ENCODE measurements at places on chromosomes 16 and 17. TPM values are rescaled to one million over a fixed set of nuclear protein-coding genes. Genes with fewer than 3 reads are reported as not detected.

DNA sequence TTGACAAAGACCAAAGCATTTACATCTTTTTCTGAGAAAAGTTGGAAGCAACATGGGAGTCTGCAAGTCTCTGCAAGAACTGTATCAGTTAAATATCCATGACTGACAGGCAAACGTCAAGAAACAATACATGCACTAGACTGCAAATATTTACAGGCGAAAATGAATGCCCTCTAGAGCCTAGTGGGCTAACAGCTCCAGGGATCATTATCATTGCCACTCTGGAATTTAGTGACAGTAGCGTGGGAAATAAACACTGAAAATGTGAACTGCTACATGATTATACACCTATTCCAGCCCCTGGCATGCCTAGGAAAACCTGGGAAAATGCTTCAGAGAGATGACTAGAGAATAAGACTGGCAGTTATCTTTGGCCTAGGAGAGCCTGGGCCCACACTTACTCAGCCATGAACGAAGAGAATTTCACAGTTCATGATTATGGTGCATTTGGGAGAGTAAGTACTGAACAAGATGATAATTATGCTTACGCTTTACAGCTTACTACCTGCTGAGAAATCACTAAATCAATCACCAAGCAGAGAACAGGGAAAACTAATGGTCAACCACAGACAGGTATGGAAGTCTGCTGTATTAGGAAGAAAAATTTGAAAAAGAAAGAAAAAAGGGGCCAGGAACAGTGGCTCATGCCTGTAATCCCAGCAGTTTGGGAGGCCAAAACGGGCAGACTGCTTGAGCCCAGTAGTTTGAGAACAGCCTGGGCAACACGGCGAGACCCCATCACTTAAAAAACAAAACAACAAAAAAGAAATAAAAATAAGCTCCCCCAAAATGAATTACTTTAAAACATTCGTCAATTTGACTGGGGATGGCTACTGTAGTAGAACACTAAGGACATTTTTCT lies 66.6 kb upstream of the CLEC18B start:
- no peaks in the 10 kb centered on the region for H3K4me1 ChIP-seq
- no peak for DNase-seq
- H3K27ac ChIP-seq = no peak overlapping the region
- peaks cover 84% of the 10 kb centered on the region for H3K36me3 ChIP-seq
- H3K4me3 ChIP-seq = no peak overlapping the region

HSD11B2 gene
- total RNA-seq = not detected

- peaks cover 67% of the 10 kb centered on the region for H3K36me3 ChIP-seq
- peaks cover 99% of the 10 kb centered on the region for H3K4me1 ChIP-seq
- DNase-seq = no peak
- no peaks in the 10 kb centered on the region for H3K27me3 ChIP-seq
Measured at GRCh38 chr17:38885728-38886642, 16.1 kb downstream of the LASP1 start.

DNA sequence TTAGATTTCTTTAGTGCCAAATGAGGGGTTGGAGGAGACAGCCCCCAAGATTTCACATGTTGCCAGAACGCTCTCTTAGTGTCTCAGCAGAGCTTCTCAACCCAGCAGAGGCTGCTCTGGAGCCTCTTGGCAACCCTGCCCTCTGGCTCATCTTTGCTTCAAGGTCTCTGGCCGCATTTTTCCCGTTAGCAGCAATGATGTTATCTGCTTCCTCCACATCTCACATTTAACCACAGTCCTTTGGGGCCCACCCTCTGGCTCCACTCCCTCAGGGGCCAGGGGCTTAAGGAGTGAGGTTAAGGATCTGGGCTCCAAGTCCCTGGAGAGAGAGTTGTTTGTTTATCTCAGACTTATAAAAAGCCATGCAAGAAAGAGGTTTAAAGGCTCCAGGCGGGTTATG lies 3.3 kb upstream of the XYLT1 start:
- H3K27ac ChIP-seq = no peak overlapping the region
- H3K4me1 ChIP-seq = peaks cover 8% of the 10 kb centered on the region
- no peaks in the 10 kb centered on the region for H3K27me3 ChIP-seq

DNA sequence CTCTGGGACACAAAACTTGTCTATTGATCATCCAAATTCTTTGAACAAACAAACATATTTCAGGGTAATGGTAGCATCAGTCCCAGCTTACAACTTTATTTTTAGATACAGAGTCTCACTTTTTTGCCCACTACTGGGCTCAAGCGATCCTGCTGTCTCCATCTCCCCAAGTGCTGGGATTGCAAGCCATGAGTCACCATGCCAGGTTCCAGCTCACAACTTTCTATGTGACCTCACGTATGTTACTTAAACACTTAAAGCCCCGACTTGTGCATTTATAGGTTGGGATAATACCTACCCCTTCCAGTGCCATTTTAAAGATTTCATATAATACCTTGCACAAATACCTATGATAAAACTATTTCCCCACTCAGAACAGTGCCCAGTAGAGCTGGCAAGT lies 42.0 kb upstream of the KSR1 start:
- H3K27ac ChIP-seq = no peak overlapping the region
- H3K36me3 ChIP-seq = no peaks in the 10 kb centered on the region
- no peak overlapping the region for H3K4me3 ChIP-seq
- no peak for DNase-seq
- H3K4me1 ChIP-seq = no peaks in the 10 kb centered on the region

DNA sequence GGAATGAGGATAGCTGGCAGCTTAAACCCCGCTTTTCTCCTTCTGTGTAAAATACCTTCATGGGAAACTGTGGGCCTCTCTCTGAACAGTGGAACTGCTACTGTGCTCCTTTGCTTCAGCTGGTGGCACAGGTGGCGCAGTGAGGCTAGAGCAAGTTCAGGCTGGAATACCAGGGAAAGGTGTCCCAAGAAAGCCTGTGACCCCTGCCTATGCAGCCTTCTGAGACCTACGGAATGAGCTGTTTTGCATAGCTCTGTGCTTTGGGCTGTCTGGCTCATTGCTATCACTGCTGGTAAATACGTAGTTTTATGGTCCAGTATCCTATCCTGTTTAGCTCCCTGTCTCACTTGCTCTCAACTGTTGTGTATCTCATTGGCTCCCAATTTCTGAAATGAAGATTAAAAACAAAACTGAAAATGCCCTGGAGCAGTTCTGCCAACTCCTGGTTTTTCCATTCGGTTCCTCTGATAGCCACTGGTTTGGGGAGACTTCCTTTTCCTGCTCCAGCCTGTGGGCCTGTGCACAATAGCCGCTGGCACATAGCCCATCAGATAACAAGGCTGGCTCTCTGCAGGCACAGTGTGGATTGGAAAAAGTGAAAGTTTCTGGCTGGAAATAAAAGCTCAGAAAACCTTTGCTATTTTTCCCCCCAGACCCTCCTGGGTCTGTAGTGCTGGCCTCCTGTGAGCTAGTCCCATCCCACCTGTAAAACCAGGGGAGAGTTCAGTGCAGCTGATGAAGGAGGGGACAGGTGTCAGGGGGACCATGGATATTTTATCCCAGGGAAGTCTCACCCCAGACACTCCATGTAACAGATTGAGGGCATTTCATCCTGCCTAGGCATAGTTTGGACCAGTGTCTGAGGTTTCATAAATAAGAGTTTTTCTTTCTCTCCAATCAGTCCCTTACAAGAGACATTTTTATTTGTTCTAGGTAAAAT lies 24.0 kb downstream of the LIMD2 start:
- H3K27me3 ChIP-seq = no peaks in the 10 kb centered on the region
- no peak overlapping the region for H3K4me3 ChIP-seq
- no peaks in the 10 kb centered on the region for H3K4me1 ChIP-seq
- H3K36me3 ChIP-seq = peaks cover 73% of the 10 kb centered on the region

CDRT15 gene
- not detected for total RNA-seq

DNA sequence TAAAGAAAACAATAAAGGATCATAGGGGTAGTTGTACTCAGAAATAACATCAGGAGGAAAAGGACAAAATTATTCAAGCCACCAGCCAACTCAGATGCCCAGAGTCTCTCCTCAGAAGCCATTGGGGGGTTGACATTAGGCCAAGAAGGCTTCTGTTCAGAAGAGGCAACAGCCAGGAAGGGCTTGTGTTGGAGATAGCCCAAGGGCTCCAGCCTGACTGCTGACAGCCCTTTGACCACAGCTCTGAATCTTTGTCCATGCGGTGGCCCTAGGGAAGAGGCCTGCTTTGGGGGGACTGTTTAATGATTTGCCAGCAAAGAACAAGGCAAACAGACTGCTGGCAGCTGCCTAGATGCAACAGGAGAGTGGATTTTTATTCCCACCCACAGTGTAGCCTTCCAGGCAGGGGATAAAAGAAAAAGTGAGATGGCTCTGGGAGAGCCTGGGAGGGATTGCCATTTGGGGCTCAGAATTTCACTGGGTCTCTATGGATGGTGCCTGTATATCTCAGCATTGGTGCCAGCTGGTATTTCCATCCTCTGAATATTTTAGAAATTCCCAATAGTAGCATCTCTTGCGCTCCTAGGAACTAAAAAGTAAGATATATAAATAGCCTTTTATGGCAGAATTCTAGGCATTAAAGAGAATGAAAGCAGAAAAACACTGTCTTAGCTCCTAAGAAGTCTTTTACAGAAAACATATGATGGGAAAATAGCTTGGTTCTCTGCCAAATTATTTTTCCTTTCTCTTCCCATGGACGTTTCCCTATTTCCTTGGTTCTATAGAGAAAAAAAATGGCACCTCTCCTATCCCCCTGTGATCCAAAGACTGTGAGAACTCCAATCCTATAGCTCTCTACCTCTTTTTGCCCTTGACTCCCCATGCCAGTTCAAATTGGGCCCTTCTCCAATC lies 29.4 kb upstream of the SUPT4H1 start:
- no peaks in the 10 kb centered on the region for H3K27me3 ChIP-seq
- H3K4me1 ChIP-seq = peaks cover 37% of the 10 kb centered on the region
- H3K27ac ChIP-seq = peak overlapping the region; percentile 40
- no peak for DNase-seq
- no peak overlapping the region for H3K4me3 ChIP-seq

CACNG5 gene
- total RNA-seq = not detected

PPL gene
- not detected for total RNA-seq

HEXIM1 gene
- total RNA-seq = 32.3 TPM

Data from T-cell (primary cell).